ENCODE measurements at places on chromosomes 12 and 14.

DNA sequence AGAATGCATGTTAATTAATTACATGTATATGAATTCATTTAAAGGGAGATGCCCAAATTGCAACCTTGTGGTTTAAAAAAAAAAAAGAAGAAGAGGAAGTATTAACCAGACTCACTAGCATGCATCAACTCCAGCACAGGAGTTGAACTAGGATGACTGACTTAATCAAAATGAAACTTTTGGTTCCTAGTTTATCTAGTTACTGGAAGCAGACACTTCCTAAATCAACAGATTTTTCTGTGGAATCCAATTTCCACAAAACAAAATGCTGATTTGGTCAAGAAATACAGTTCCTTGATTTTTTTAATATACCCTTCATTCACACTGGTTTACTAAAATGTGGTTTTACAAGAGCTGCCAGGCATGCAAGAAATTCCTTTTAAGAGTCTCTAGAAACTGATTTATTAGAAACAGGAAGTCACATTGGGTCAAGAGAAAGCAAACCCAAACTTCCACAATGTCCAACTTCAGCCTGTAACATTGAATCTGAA lies 41.6 kb downstream of the ITPR2 start:
- no peak for DNase-seq

DNA sequence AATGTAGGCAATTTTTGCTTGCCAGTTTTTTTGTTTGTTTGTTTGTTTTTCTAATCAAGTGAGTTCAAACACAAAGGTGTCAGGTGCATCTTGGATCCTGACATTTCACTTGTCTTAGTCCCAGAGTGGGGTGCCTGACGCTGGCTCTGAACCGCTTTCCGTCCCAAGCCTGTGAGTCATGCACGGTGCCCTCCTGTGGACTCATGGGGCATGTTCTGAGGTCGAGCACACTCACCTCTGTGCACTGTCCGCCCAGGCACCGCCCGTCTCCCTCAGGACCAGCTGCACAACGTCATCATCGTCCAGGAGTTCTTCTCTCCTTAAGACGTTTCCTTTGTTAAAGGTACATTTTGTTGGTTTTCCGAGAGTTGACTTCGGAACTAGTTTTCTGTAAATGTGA lies 98.2 kb downstream of the GLT1D1 start:
- no peak for DNase-seq

- no peak for DNase-seq
Measured at GRCh38 chr14:32367516-32367915, 38.4 kb downstream of the AKAP6 start.

DNA sequence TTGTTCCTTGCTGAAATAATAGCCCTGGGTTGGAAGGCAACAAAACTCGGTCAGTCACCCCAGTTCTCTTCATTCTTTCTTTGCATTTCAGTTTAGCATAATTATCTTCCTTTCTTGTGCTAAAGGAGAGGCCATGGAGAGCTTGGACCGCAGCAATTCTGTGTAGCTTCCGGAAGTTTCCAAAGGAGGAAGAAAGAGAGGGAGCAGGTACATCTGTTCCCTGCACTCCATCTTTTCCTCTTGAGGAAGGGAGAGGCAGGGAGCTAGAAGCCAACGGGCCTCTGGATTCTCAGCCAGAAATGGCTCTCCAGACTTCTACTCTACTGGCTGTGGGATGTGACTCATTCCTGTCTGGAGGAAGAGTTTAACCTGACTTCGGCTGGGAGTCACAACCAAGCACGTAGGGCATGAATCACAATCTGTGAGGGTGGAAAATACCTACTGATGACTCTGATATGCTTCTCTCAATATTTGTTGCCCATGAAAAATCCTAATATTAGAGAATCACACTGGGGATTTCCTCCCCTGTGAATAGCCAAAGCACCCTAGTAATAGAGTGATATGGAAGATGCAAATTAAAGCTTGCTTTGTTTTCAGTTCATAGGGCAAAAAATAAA lies 17.0 kb downstream of the ANO6 start:
- DNase-seq: peak; percentile 7

DNA sequence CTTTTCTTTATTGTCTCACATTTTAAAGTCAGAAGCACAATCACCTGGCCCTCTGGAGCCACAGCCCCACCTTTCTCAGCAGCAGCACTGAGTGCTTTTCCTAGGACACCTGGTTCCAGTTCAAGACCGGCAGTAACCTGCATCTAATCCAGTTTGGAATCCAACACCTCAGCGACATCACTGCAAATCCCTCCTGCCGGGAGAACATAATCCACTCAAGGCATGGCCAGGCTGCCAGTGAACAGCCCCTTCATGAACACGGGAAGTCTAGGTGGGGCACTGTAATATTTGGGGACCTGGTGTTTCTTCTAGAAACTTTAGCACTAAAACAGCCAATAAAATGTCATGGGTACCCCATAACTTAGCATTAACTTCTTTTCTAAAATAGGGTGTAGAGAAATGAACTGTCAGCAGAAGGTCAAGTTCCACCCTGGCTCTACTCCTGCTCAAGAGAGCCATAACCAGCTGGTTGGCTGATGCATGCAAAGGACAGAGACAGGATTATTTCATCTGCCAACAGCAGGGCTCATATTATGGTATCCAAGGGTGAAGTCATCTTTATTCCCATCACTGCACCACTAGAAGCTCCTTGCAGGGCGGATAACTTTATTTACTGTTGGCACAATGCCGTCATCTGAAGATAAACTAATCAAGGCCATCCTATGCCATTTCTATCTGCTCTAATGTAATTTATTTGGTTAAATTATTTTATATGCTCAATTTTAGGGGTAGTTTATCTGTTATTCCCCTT lies 76.7 kb downstream of the TTC7B start:
- DNase-seq: no peak

DNA sequence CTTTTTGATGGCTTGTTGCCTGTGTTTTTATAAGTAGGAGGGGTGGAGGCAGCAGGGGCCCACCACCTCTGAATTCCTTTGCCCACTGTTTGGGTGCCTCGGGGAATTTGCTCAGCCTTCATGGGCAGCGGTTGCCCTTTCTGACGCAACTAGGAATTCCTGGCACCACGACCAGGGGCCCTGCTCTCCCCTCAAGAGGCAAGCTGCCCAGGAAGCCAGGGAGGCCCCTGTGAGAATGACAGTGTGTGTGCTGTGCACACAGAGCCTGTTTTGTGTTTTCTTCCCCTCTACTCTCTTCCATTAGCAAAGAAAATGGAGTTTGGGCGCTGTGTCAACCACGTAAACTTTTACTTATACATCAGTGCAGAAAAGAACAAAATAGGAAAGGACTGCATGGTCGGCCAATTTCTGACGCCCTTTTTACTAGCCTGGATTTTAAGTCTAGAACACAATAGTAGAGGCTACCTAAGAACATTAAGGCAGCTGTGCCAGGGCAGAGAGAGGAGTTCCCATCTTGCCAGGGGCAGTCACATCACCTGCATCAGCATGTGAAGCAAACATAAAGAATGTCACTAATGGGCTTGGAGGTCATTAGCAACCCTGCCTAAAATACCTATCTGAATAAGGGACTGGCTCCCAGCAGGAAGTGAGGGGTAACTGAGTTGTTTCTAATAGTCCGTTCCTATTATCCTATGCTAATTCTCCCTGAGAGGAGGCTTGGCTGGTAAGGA lies 17.9 kb upstream of the PTGR2 start:
- DNase-seq: no peak

DNA sequence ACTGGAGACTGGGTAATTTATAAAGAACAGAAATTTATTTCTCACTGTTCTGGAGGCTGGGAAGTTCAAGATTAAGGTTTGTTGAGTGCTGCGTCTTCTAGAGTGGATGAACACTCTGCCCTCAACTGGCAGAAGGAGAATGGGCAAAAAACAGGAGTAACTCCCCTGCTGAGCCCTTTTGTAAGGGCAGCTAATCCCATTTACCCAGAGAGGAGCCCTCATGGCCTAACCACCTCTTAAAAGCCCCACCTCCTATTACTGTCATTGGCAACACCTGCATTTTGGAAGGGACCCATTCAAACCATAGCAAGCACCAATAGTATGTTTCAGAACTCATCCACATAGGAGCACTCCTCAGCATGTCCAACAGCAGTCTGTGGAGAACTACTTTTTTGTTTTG lies 47.4 kb downstream of the BORCS5 start:
- DNase-seq: no peak

GRCh38 chr14:85333313-85333712 lies 196.6 kb upstream of the FLRT2 start:
- DNase-seq: no peak

DNA sequence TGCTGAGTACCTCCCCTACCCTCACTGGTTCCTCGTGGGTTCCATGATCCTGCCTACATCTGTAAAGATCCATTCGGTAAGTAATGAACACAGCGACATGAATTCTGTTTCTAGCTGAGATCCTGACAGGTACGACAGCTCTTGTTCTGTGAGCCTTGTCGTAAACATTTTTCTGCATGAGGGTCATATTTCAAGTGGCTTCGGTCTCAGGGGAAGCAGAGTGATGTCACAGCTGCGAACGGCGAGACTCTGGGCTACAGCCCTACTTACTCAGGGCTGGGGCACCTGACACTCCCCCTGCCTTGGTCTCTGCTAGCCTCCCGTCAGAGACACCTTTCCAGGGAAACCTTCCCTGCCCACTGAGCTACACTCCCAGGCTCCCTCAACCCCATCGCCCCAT lies 85.8 kb downstream of the RBM19 start:
- DNase-seq: no peak

DNA sequence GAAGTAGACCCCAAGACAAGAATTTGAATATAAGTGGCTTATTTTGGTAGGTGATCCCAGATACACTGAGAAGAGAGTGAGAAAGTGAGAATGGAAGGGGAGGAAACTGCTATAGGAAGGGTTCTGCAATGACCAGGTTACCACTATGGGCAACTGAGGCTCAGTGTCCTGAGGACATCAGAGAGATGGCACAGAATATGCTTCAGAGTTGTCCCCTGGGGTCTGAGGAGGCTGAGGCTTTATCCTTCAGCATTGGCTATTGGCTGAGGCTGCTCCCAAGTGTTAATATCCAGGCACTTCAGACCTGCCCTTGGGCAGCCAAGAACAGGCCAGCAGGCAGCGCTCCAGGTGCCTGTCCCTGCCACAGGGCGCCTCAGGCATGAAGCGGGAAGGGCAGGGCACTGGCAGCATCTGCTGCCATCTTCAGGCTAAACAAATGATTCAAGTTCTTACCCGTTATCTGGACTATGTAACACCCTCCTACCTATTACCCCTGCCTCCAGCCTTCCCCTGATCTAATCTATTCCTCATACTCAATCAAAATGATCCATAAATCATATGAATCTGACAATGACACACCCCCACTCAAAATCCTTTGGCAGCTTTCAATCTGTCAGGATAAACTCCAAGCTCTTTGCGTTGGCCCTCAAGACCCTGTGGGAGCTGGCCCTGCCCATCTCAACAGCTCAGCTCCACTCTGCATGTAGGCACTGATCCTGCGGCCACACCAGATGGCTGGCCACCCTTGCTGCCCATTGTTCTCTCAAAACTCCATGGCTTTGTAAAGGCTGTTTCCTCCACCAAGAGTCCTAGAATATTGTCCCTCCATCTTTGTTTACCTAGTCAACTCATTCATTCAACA lies 42.4 kb downstream of the CKAP4 start:
- no peak for DNase-seq

GRCh38 chr12:109840305-109841074 lies 7.3 kb upstream of the TRPV4 start:
- no peak for DNase-seq

DNA sequence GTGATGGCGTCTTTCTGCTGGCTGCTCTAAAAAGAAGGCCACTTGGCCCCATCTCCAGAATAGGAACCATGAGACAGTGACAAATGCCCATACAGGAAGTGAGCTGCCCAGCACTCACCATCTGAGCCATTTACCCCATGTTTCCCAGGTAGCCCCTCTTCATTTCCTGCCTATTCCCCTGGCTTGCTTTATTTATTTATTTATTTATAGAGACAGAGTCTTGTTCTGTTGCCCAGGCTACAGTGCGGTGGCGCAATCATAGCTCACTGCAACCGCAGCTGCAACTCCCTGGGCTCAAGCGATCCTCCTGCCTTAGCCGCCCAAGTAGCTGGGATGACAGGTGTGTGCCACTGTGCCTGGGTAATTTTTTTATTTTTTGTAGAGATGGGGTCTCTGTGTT lies 71.2 kb downstream of the RIN3 start:
- no peak for DNase-seq

- no peak for DNase-seq
Measured at GRCh38 chr12:121170611-121171260, 38.1 kb downstream of the P2RX7 start.

DNA sequence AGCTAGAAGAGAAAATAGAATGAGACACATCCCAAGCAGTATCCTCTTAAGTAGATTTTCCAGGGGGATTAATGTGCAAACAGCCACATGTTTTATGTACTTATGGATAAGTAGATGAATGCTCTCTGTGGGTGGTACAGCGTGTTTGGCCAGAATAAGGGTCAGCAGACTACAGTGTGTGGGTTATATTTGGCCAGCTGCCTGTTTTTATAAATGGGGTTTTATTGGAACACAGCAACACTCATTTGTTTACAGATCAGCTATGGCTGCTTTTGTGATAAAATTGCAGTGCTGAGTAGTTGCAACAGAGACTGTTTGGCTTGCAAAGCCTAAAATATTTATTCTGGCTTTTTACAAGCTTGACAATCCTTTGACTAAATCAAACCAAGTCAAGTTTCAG lies 780.2 kb upstream of the SEL1L start:
- no peak for DNase-seq

GRCh38 chr14:82911930-82912329 lies 1378.3 kb upstream of the SEL1L start:
- no peak for DNase-seq

- no peak for DNase-seq
Measured at GRCh38 chr14:73236752-73237218, 521 bp upstream of the PAPLN start.

DNA sequence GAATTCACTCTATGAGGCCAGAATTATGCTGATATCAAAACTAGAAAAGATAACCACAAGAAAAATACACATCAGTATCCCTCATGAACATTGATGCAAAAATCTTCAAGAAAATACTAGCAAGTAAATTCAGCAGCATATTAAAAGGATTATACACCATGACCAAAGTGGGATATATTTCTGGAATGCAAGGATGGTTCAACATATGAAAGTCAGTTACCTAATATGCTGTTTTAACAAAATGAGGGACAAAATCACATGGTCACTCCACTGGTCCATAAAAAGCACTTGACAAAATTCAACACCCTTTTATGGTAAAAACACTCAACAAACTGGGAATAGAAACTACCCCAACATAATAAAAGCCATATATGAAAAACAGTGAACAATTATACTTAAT lies 40.3 kb downstream of the TECPR2 start:
- DNase-seq: no peak

DNA sequence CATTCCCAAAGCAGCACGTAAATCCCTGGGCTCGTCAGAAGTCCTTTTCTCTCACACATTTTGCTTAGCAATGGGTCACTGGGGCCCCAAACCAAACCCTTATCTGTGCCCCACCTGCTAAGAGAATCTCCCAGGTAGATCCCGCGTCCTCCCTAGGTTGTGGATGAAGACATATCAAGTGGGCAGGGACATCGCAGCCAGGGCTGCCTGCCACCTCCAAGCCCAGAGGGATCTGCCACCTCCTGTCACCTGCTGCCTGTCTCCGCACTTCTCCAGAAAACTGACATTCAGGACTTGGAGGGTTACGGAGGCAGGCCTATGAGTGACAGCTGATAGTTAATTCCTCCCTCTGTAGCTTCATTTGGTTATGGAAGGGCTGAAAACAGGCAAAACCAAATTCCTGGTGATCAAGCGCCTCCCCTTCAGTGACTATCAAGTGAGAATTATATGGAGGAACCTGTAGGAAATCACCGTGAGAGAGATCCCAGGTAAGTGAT lies 19.5 kb downstream of the BCL11B start:
- DNase-seq: no peak

- DNase-seq: no peak
Measured at GRCh38 chr12:77786675-77787074, 44.0 kb upstream of the NAV3 start.

- DNase-seq: no peak
Measured at GRCh38 chr12:30823764-30824163, 69.0 kb upstream of the CAPRIN2 start.
